Esophagus muscularis mucosa (tissue), 4 donors: ENCODE measurements at places on chromosomes 7 and 10. TPM values are rescaled to one million over a fixed set of nuclear protein-coding genes. Genes with fewer than 3 reads are reported as not detected.

- no peak overlapping the region for H3K4me3 ChIP-seq
- peaks cover 7% of the 10 kb centered on the region for H3K4me1 ChIP-seq
- peak overlapping the region; percentile 17 for H3K27ac ChIP-seq
Observed at GRCh38 chr10:6300106-6300783, 97.5 kb downstream of the PFKFB3 start.

DNA sequence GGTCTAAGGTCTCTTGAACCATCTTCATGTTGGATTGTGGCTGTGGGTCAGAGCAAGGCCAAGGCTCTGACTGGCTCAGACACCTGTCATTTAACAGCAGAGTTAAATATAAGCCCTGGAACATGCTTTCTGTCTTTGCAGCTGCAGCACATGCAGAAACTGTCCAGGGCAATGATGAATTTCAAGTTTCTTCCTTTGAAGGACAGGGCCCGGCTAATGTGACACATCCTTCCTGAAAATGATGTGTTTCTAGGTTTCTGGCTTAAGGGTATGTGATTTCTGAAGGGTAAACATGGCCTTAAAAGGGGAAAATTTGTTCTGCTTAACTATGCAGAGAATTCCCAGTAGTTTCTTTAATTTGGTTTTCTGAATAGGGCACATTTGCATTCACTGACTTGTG lies 34.0 kb upstream of the SLC35B4 start:
- no peaks in the 10 kb centered on the region for H3K36me3 ChIP-seq
- no peak overlapping the region for H3K4me3 ChIP-seq
- no peaks in the 10 kb centered on the region for H3K27me3 ChIP-seq
- no peaks in the 10 kb centered on the region for H3K4me1 ChIP-seq
- DNase-seq: no peak

- no peak for DNase-seq
- H3K4me3 ChIP-seq: no peak overlapping the region
- no peak overlapping the region for H3K27ac ChIP-seq
- no peaks in the 10 kb centered on the region for H3K27me3 ChIP-seq
- peaks cover 30% of the 10 kb centered on the region for H3K4me1 ChIP-seq
Observed at GRCh38 chr7:137895301-137896221, 48.8 kb upstream of the DGKI start.

DNA sequence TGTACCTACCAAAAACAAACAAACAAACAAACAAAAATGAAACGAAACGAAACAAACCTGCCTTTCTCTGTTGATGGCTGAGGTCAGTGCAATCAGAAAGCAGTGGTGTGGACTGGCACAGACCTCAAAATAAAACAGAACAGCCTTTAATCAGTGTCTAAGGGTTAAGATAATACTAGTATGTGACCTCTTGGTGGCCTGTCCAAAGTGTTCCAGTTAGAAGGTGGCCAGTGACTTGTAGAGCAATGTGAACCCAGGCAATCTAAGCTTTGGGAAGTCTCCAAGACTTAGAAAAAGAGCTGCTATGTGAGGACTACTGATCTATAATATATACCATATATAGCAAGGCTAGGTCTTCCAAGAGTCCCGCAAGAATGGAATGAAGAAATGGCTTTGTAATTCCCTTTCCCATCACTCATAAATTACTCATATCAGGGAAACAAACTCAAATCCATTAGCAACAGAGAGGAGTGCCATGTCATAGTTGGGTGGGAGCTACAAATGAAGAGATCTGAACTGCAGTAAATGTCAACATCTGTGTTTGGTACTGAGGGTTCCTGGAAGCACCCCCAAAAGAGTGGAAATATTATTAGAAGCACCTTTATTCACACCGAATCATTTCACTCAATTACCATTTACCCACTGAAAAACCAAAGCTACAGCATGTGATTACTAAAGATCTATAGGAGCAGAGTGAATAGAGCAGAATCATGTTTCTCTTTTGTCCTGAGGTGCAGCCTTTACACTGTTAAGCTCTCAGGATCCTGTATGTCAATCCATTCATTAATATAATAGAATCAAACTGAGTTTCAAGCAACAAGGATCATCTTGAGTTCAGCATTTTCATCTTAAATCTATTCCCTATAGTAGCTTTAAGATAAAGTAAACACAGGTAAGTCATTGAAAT lies 28.0 kb downstream of the ABLIM1 start:
- H3K4me1 ChIP-seq: peaks cover 55% of the 10 kb centered on the region
- no peak for DNase-seq
- H3K4me3 ChIP-seq: no peak overlapping the region
- peaks cover 40% of the 10 kb centered on the region for H3K27me3 ChIP-seq
- peak overlapping the region; percentile 41 for H3K27ac ChIP-seq

DNA sequence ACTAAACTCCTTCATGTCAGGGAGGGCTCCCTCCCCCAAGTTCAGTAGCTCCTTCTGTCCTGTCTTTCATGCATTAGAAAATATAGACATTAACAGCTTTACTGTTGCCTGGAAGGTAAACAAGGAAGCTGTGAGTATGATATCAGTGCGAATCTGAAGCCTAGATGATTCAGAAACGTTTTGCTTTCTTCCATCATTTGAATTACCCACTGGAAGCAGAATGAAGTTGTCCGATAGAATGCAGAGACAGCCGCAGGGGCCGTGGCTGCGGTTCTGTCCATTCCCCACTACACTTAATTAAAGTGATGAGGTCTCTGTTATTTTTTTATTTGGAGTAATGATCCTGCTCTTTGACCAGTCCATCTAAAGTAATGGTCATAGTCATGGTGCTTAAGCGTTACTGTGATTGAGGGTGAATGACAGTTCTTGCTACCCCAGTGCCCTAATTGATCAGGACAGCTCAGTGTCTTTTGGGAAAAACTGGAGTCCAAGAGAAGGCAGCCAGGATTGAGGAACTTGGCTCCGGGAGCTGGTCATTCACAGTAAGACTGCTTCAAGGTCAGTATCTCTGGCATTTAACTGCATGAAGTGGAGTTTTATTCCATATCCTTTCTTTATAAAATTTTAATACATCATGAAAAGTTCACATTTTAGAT lies 69.9 kb downstream of the PTPRE start:
- H3K4me3 ChIP-seq: peak overlapping the region; percentile 6
- no peak for DNase-seq
- H3K36me3 ChIP-seq: no peaks in the 10 kb centered on the region
- H3K27me3 ChIP-seq: peaks cover 14% of the 10 kb centered on the region

The GSTK1 gene
- total RNA-seq: 123 TPM

GRCh38 chr10:64682043-64682442 lies 1160.8 kb downstream of the REEP3 start:
- H3K4me1 ChIP-seq: no peaks in the 10 kb centered on the region
- no peak for DNase-seq
- no peaks in the 10 kb centered on the region for H3K36me3 ChIP-seq
- H3K4me3 ChIP-seq: no peak overlapping the region

DNA sequence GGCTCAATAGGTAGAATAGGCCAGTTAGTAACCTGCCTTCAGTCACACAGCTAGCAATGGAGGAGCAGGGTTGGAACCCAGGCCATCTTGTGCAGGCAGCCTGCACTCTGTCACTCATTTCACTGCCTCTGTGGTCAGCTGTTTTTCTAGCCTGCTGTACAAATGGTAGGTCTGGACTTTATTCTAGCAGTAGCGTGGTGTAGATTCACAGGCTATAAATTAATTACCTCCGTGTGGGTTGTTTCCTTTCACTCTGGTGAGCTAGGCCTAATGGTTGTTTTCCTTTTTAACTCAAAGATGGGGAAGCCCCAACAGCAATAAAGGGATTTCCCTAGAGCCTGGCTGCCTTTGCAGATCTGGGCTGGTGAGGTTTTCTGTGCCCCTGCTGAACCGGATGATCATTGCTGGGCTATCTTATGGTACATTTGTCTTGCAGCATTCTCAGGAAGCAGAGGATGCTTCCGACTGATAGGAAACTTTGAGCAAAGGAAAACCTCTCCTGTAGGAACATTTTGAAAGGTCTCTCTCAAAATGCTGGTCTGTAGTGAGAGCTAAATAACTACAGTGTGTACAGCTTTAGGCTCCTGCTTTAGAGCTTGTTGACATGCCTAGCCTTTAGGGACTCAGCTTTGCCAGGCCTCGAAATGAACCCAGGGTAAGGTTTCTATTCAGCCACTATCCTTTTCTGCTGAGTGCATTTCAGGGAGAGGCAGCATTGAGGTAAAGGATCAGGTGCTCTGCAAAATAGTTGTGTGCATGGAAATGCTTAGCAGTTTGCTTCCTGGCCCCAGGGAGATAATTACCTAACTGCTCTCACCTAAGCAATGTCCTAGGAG lies 157.4 kb downstream of the ST7 start:
- no peak overlapping the region for H3K27ac ChIP-seq
- H3K4me1 ChIP-seq: peaks cover 7% of the 10 kb centered on the region
- H3K4me3 ChIP-seq: no peak overlapping the region
